ENCODE measurements at places on chromosomes 3 and 15. TPM values are rescaled to one million over a fixed set of nuclear protein-coding genes. Genes with fewer than 3 reads are reported as not detected.

GRK7 gene
- 0.21 TPM for polyA plus RNA-seq

GADL1 gene
- 6.0 TPM for polyA plus RNA-seq

PTPRG gene
- 92.1 TPM for polyA plus RNA-seq

GRCh38 chr3:133276594-133276993, 123.3 kb upstream of the BFSP2 start:
- DNase-seq, result no peak

GRCh38 chr15:92000709-92001108, 147.2 kb downstream of the SLCO3A1 start:
- no peak for DNase-seq

GRCh38 chr3:55452886-55453285, 34.2 kb downstream of the WNT5A start:
- no peak for DNase-seq

DNA sequence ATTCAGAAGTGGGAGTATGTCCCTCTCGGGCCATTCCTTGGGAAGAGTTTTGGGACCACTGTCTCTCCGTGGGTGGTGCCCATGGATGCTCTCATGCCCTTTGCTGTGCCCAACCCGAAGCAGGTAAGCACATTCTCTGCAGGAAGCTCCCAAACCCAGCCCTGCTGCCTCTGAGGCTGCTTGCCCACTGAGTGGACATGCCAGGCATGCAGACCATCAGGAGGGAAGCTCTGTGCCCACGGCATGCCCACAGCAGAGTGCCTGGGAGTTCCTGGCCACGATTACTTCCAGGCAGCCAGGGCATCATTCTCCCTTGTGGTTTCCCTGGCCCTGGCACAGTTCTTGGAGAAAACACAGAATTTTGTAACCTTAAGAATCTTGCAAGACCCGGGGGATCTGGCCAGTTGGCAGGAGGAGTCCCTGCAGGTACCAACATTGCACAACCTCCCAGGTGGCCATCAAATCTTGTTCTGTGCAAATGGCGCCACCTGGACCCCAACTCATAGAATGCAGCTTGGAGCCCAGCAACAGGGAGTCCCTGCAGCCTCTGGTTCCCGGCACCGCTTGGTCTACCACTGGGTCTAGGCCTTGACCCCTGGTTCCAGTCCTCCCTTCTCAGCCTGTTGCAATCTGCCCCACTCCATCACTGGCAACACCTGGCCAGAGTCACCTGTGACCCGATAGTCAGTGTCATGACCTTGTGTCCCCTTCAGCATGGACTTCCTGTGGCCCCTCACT, 20.4 kb downstream of the FAH start:
- DNase-seq, result peak; percentile 43

GRCh38 chr15:80452166-80452565, 48.0 kb downstream of the ARNT2 start:
- no peak for DNase-seq

DNA sequence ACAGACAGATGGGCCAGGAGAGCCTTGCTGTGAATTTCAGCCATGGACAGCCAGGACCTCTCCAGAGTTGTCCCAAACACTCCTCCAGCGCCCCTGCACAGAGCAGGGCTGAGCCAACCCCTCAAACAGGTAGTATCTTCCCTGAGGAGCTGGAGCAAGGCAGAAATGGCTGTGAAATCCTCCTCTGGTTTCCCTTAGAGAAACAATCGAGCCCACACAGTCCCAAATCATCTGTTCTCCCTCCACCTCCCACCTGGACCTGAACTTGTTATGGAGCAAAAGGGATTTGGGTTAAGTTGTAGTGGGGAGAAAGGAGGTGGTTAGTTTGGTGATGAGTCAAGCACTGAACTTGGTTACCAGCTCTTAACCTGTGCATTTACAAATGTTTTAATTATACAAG, 205.7 kb upstream of the BHLHE40 start:
- no peak for DNase-seq

GRCh38 chr15:95511671-95512070, 818.8 kb upstream of the NR2F2 start:
- DNase-seq, result no peak
